ENCODE measurements at places on chromosomes 2 and 18. TPM values are rescaled to one million over a fixed set of nuclear protein-coding genes. Genes with fewer than 3 reads are reported as not detected.

The ZNF385B gene
- total RNA-seq: not detected

The GPR35 gene
- 0.33 TPM for total RNA-seq

The PLGLB1 gene
- total RNA-seq: 1.3 TPM

The CCDC150 gene
- 6.2 TPM for total RNA-seq

The GKN2 gene
- total RNA-seq: 0.65 TPM

The RNU2-63P gene
- not detected for total RNA-seq

The RIT2 gene
- total RNA-seq: not detected

The TXNDC2 gene
- total RNA-seq: 0.10 TPM

The DTNA gene
- total RNA-seq: 7.5 TPM

The OSGEPL1 gene
- 7.6 TPM for total RNA-seq

The STON1 gene
- 4.8 TPM for total RNA-seq

The ZNF396 gene
- 0.29 TPM for total RNA-seq

The MC4R gene
- total RNA-seq: not detected

The SPATA3 gene
- total RNA-seq: not detected

The CAVIN2 gene
- total RNA-seq: 335 TPM

The LBX2 gene
- total RNA-seq: 3.8 TPM

The FAM161A gene
- 1.7 TPM for total RNA-seq

The FECH gene
- total RNA-seq: 34.2 TPM

The GDF7 gene
- 11.8 TPM for total RNA-seq

The FBXO48 gene
- 0.48 TPM for total RNA-seq

The ENOSF1 gene
- total RNA-seq: 21.9 TPM

The FBXO41 gene
- total RNA-seq: 0.33 TPM

The USP37 gene
- 9.1 TPM for total RNA-seq

The MBOAT2 gene
- total RNA-seq: 8.3 TPM

The ADI1 gene
- total RNA-seq: 40.1 TPM

The IL1F10 gene
- not detected for total RNA-seq

The CYP27C1 gene
- total RNA-seq: not detected

The ME2 gene
- total RNA-seq: 58.1 TPM

The FAM136A gene
- 40.8 TPM for total RNA-seq

The GLS gene
- 143 TPM for total RNA-seq

The CCDC141 gene
- 0.10 TPM for total RNA-seq

The MOCOS gene
- total RNA-seq: 0.48 TPM

The ACVR2A gene
- total RNA-seq: 10.1 TPM

The KIF5C gene
- 0.29 TPM for total RNA-seq

The PSME4 gene
- total RNA-seq: 90.5 TPM

The HOXD9 gene
- 22.5 TPM for total RNA-seq

The NEB gene
- total RNA-seq: 1.2 TPM

The AQP12A gene
- not detected for total RNA-seq

The PCARE gene
- not detected for total RNA-seq

The CIDEA gene
- total RNA-seq: 6.4 TPM

The LYG2 gene
- not detected for total RNA-seq

The ALPP gene
- not detected for total RNA-seq

The SYT4 gene
- not detected for total RNA-seq

The SPR gene
- total RNA-seq: 40.2 TPM

The FAM110C gene
- under 0.01 TPM for total RNA-seq

The C2orf72 gene
- not detected for total RNA-seq

The AGFG1 gene
- 76.1 TPM for total RNA-seq

The IL36B gene
- not detected for total RNA-seq

The STPG4 gene
- 0.29 TPM for total RNA-seq

The POTEJ gene
- total RNA-seq: 0.65 TPM

The SCN7A gene
- total RNA-seq: not detected

The MEP1B gene
- not detected for total RNA-seq

The OSR1 gene
- total RNA-seq: not detected

All from vein endothelial cell (primary cell).